ENCODE measurements at places on chromosomes 2 and 18.

GRCh38 chr2:166651080-166651675 is 157.1 kb upstream of the SCN7A start:
- no peak for DNase-seq

DNA sequence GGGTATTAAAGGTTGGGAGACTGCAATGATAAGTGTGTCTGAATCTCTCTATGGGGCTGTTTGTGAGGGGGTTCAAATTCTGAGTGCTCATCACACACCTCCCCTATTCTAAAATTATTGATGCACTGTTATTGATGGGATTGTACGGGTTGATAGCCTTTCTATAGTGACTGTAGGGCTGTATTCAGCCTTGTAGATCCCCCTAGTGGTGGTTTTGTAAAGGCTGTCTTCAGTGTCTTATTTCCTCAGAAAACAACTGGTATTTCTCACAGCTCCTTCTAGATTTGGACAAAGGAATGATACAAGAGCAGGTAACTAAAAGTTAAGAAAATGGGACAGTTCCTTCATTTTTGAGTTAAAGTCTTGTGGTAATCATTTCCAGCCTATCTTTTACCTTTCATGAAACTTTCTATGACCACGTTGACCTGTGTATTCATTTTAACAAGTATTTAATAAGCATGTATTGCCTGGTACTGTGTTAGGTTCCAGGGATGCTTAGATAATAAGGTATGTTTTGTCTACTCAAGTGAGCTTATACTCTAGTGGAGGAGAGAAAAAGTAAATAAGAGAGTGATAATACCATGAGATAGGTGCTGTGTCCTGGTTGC is 21.2 kb downstream of the SMAD4 start:
- no peak for DNase-seq

DNA sequence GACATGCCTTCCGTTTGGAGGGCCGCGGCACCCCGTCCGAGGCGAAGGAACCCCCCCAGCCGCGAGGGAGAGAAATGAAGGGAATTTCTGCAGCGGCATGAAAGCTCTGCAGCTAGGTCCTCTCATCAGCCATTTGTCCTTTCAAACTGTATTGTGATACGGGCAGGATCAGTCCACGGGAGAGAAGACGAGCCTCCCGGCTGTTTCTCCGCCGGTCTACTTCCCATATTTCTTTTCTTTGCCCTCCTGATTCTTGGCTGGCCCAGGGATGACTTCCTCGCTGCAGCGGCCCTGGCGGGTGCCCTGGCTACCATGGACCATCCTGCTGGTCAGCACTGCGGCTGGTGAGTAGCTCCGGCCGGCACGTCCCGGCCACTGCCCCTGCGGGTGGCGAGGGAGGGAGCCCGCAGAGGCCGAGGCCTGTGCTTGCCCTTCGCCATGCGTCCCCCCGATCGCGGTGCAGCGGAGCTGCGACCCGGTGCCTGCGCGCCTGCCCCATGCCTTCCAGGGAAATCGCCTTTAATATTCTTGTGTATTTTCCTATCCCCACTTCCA is 1.2 kb downstream of the BMPR2 start:
- DNase-seq, result no peak

GRCh38 chr2:157875641-157876065 is 477 bp downstream of the ACVR1 start:
- peak; percentile 47 for DNase-seq

DNA sequence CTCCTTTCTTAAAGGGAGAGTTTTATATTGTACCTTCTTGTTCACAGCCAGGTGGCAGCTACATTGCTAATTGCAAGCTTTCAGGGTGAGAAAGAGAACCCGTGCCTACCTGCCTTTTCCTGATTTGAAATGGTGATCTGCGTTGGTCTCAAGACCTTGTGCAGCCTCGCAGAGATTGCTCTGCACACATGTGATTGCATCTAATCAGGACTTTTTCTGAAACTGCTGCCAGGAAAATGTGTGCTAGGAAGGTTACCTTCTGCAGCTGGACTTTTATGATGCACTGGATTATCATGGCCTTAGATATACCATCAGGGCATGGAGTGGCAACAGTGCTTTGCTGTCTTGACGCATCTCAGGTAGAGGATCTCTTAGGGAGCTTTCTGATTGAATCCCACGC is 45.1 kb downstream of the AGAP1 start:
- no peak for DNase-seq

DNA sequence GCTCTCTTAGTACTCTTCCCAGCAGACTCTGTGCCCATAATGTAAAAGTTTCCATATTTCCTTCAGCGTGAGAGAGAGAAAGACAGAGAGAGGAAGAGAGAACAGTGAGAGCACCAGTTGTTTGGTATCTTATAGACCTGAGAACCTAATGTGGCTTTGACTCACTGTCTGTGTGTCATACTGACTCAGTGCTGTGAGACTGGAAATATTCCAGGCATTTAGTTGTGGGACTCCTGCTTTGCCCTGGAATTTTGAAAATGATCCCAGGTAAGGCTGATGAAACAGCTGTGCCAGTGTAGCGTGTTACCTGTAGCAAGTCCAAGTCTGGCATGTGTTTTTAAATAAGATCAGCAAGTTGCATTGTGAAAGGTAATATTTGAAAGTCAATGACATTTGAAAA is 87.9 kb upstream of the KCNH7 start:
- no peak for DNase-seq

- DNase-seq, result peak; percentile 38
These were observed 634 bp downstream of the CREB1 start for GRCh38 chr2:207530160-207531031.

Measured in stimulated activated CD4-positive, alpha-beta T cell treated with anti-CD3 and anti-CD28 coated beads, Interleukin-1b, Interleukin-23, amount 100 ng/mL, for 48 hours (primary cell).